ENCODE measurements at places on chromosomes 6 and 20. TPM values are rescaled to one million over a fixed set of nuclear protein-coding genes. Genes with fewer than 3 reads are reported as not detected.

DNA sequence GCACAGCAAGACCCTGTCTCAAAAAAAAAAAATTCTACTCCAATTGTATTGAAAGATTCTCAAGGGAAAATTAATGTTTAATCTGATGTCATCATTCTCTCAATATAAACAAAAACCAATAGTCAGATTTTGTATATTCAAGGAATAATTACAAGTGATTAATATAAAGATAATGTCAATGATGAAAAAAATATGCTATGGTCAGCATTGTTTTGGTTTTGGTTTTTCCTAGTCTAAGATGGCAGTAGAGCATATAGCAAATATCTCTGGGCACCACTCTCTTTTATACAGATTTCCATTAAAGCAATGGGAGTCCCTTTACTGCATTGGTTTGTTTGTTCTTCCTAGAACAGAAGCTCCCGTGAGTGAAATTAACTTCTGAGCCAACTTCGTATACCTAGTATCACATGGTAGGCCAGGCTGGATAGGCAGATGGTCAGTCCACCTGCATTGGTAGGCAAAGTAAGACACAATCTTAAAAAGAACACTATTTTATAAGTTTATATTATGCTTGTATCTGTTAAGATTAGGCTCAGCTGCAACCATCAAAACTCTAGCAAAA lies 523.8 kb upstream of the JARID2 start:
- no peak for DNase-seq

DNA sequence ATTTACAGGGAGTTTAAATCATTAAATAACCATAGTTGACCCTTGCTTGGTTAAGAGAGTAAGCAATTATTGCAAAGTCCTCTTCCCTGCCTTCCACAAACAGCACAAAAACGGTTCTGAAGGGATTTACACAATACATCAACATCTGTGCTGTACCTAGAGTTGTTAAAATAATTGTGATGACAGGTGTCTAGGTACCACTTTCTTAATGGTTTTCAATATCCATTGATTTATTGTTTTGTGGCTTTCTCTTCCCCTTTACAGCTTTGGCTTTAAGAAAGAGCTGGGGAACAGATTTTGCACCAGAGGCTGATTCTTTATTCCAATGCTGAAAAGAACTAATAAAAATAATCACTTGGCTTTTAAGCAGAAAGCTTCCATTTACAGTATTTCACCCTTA lies 598 bp upstream of the SOX4 start:
- no peak for DNase-seq

DNA sequence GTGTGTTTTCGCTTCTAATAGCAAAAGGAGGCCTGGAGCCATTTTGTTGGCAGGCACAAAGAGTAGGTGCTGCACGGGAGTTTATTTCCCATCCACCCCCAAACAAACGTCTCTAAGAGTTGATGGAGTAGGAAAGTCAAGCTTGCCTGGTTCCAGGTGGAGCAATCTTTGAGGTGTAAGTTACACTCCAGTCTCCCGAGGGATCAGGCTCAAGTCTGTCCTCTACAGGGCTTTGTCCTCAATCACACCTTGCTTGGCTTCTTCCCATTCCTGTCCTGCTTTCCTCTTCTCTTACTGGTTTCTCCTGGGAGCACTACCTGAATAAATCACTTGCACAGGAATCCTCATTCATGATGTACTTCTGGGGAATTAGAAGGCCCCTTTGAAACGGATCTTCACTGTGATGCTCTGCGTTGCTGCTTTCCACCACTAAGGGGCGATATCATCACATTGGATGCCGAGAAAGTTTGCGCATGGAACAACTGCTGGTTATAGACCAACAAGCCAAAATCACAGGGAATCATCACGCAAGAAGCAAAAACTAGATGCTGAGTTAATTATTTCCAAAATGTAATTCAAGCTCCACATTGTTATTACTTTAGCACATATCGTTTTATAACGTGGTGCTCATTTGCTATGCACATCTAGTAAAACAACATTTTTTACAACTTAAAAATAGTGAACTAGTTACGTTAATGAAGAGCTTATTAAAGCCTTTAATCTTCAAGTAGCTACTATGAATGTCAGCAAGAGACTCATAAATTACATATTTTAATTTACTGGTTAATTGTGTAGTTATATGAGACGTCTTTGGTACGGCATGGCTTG lies 156.8 kb downstream of the DNAH8 start:
- DNase-seq: peak; percentile 60

DNA sequence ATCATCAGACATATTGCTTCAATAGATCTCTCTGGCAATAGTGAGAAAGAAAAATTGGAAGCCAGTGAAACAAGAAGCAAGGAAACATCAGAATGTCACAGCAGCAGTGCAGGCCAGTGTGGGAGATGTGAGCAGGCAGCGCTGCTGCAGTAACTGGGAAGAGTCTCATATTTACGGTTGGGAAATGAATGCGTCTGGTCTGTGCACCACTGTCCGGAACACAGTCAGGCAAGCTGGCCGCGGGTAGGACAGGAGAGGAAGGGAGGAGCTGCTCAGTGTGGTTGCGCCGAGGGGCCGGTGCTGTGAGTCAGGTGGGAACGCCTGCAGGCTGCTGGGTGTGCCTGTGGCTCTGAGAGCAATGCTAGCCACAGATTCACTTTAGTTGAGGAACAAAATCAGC lies 6.4 kb upstream of the PSMG4 start:
- DNase-seq: no peak

The LTA gene
- not detected for polyA plus RNA-seq

- DNase-seq: peak; percentile 61
Measured at GRCh38 chr6:84763003-84763885, 1.2 kb downstream of the TBX18 start.

- no peak for DNase-seq
Measured at GRCh38 chr6:136467186-136467585, 83.0 kb downstream of the MAP7 start.

The NNAT gene
- polyA plus RNA-seq: 0.74 TPM

DNA sequence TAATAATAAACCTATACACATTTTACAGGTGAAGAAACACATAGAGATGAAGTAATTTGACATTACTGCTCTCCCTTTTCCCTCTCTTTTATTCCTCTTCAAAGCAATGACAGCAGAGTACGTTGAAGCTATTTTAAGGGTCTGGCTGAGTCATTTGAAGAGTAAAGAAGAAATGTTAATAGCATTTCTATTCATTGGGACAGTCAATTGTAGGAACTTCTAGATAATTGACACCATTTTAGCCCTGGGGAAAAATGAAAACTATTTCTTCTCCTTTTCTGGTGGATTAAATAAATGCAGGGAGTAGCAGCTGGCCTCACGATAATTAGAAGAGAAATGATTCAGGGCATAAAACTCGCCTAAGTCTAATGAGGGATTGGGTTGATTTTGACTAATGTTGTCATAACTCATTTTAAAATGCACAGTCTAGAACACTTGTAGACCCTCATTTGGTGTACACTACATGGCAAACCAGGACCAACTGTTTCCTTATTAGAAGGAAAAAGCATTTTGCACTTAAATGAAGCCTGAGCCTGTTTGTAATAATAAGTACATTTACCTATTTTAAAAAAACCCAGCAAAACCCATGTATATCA lies 48.1 kb downstream of the RIPOR2 start:
- DNase-seq: no peak

GRCh38 chr6:14999106-14999505 lies 246.8 kb upstream of the JARID2 start:
- DNase-seq: no peak

The ADGRF5 gene
- polyA plus RNA-seq: 0.11 TPM

The ZSCAN23 gene
- polyA plus RNA-seq: 3.8 TPM

- DNase-seq: no peak
Measured at GRCh38 chr6:72855471-72855870, 233.6 kb downstream of the KCNQ5 start.

Data from fibroblast of lung (primary cell).